Airway epithelial cell (primary cell): ENCODE measurements at places on chromosomes 1 and 21. TPM values are rescaled to one million over a fixed set of nuclear protein-coding genes. Genes with fewer than 3 reads are reported as not detected.

TAL1 gene
- total RNA-seq = not detected in 2 replicates

COL6A1 gene
- total RNA-seq = 82.4 and 93.0 TPM in 2 replicates

IGSF3 gene
- total RNA-seq = 61.4 and 79.1 TPM in 2 replicates

OR2T6 gene
- total RNA-seq = not detected in 2 replicates
